ENCODE measurements at places on chromosomes 4 and X.

DNA sequence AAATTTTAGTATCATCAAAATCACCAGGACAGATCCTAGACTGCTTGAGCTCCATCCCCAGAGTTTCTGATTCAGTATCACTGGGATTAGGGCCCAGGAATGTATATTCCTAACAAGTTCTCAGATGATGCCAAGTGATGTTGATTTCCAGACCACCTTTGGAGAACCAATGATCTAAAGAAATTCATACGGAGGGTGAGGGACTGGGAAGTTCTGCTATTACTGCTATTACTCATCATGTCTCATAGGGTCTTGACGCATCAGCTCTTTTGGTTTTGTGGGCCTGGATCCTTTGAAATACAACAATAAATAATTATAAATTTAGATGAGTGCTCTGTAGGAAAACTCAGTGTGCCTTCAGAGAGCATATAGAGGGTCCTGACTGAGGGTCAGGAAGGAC, 59.8 kb upstream of the LGI2 start:
- no peak overlapping the region for H3K4me3 ChIP-seq
- peaks cover 36% of the 10 kb centered on the region for H3K27me3 ChIP-seq
- H3K4me1 ChIP-seq: peaks cover 4% of the 10 kb centered on the region
- no peaks in the 10 kb centered on the region for H3K36me3 ChIP-seq
- no peak overlapping the region for H3K27ac ChIP-seq

DNA sequence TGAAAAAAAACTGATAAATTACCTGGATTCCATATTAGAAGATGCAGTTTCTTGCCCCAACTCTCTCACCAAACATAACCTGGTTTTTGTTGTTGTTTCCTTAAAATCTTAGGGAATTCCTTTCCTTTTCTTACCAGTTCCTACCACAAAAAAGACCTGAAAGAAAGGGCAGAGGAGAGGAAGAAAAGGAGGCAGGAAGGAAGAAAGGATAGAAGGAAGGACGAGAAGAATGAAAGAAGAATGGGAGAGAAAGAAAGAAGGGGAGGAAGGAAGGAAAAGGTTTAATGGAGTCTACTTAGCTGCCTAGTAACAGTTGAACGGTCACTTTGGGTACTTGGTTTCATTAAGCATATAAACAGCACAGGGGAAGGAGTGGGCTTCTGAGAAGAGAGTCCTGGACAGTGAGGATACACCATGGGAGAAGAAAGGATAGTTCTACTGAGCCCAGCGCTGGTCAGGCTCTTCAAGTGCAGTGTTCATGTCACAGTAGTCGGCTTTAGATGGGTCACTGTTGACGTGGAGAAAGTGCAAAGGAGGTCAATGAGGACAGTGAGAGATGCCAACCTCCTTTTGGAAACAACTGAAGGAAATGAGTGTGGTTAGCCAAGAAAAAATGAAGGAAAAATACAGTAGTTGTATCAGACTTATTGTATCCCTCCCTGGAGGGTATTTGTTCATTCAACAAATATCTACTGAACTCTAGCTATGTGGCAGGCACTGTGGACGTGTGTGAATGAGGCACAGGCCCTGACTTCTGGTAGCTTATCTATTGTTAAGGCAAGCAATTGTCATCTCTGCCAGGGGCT, 1.1 kb upstream of the CHIC2 start:
- H3K27me3 ChIP-seq: peaks cover 6% of the 10 kb centered on the region
- peaks cover 9% of the 10 kb centered on the region for H3K36me3 ChIP-seq
- H3K4me1 ChIP-seq: peaks cover 39% of the 10 kb centered on the region
- no peak for DNase-seq
- peak overlapping the region; percentile 68 for H3K27ac ChIP-seq

DNA sequence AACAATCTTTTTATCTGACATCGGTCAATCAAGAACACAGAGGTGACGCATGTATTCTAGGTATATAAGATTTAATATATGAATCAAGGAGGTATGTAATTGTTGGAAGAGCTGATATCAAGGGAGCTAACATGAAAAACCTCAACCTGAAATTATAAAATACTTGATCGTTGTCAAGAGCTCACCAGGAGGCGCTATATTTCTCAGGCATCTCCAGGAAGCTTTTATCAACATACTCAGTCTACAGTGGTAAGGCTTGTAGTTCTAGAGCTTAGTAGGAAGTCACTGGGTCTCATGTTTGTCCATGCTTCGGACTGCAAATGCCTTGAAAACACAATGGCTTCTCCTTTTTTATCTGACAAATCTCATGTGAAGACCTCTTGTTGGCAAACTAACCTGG, 156.1 kb downstream of the GRXCR1 start:
- no peaks in the 10 kb centered on the region for H3K36me3 ChIP-seq
- no peaks in the 10 kb centered on the region for H3K4me1 ChIP-seq
- H3K4me3 ChIP-seq: no peak overlapping the region
- no peak overlapping the region for H3K27ac ChIP-seq
- no peaks in the 10 kb centered on the region for H3K27me3 ChIP-seq

GRCh38 chrX:66166671-66167070, 2.6 kb downstream of the HEPH start:
- DNase-seq: no peak
- H3K4me3 ChIP-seq: no peak overlapping the region
- H3K4me1 ChIP-seq: no peaks in the 10 kb centered on the region
- no peak overlapping the region for H3K27ac ChIP-seq
- H3K27me3 ChIP-seq: peaks cover 1% of the 10 kb centered on the region

GRCh38 chr4:122728856-122729255, 3.6 kb upstream of the BBS12 start:
- peaks cover 17% of the 10 kb centered on the region for H3K27me3 ChIP-seq
- DNase-seq: no peak
- H3K36me3 ChIP-seq: peaks cover 5% of the 10 kb centered on the region
- no peak overlapping the region for H3K4me3 ChIP-seq

DNA sequence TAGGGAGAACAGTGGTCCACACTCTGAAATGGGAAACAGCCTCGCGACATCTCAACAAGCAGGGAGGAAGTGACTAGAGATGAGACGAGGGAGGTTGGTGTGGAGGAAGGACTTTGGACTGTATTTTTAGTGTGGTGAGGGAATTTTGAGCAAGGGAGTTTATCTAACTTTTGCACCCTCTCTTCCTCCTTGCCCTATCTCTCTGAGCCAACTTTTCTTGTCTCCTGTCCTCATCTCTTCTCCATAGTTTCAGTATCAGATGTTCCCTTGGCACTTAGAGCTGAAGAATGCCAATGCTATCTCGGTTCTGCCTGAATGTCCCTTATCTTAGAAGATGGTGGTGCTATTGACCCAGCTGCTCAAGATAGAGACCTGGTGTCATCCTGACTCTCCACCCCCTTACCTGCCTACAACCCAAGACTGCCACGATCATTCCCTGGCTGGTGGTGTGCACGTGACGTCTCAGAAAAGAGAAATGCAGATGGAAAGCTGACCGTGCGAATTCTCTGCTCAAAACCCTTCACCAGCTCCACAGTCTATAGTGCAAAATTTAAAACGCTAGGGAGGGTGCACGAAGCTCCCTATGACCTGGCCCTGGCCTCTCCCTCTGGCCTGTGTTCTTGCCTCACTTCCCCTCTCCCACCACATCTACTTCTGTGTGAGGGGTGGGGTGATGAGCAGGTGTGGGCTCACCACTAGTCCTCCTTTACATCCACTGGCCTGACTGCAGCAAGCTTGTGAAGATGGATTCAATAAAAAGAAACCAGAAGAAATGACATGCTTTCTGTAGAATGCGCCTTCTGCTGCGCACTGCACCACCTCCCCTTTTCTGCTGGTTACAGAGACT, 20.9 kb downstream of the MPP1 start:
- DNase-seq: no peak
- no peaks in the 10 kb centered on the region for H3K27me3 ChIP-seq
- H3K4me1 ChIP-seq: peaks cover 8% of the 10 kb centered on the region
- H3K27ac ChIP-seq: peak overlapping the region; percentile 61

GRCh38 chr4:15598644-15599043, 56.5 kb downstream of the FBXL5 start:
- H3K36me3 ChIP-seq: peaks cover 20% of the 10 kb centered on the region
- H3K27ac ChIP-seq: no peak overlapping the region
- H3K4me3 ChIP-seq: no peak overlapping the region
- no peaks in the 10 kb centered on the region for H3K4me1 ChIP-seq

GRCh38 chrX:118566359-118566758, 70.7 kb downstream of the DOCK11 start:
- DNase-seq: no peak
- peaks cover 63% of the 10 kb centered on the region for H3K36me3 ChIP-seq
- H3K4me1 ChIP-seq: peaks cover 4% of the 10 kb centered on the region
- H3K27me3 ChIP-seq: no peaks in the 10 kb centered on the region
- H3K27ac ChIP-seq: peak overlapping the region; percentile 25

All from activated B cell treated with CpG ODN at 0.5 μM for 24 hours (primary cell).